Activated CD4-positive, alpha-beta T cell treated with anti-CD3 and anti-CD28 coated beads for 36 hours (primary cell): ENCODE measurements at places on chromosomes 5 and 9. TPM values are rescaled to one million over a fixed set of nuclear protein-coding genes. Genes with fewer than 3 reads are reported as not detected.

Gene GDNF
- not detected for total RNA-seq

DNA sequence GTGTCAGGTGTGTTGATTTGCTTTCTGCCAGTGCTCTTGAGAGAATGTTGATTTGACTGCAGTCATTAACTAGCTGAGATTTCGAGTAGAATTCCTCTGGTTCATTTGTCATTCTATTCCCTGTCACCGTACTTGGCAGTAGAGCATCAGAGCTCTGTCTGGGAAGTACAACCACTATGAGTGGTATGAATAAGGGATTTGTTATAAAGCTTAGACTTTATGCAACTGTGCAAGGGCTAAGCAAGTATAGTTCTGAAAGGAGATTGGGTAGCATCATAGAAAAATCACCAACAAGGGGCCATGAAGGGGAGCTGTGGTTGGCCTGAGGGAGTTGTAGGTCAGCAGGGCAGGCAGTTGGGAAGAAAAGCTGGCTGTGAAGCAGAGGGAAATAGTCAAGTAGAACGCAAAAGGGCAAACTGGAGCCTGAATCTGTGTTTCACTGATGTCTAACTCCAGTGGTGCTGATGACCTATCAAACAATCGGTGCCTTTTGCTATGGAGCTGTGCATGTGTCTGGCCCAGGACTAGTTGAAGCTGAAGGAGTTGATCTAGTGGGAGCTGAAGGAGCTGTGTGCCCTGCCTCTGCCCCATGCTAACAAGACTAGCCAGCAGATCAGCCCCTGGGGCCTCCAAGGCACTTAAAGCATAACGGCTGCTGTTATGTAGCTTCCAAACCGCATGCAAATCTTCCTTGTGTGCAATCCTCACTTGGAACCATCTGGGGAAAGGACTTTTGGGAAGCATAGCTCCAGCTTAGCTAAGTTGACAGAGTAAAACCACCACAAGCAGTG, 110.0 kb downstream of the SLC28A3 start:
- peaks cover 3% of the 10 kb centered on the region for H3K27me3 ChIP-seq
- H3K27ac ChIP-seq: no peak overlapping the region
- no peak for DNase-seq
- H3K4me3 ChIP-seq: no peak overlapping the region
- no peaks in the 10 kb centered on the region for H3K4me1 ChIP-seq

DNA sequence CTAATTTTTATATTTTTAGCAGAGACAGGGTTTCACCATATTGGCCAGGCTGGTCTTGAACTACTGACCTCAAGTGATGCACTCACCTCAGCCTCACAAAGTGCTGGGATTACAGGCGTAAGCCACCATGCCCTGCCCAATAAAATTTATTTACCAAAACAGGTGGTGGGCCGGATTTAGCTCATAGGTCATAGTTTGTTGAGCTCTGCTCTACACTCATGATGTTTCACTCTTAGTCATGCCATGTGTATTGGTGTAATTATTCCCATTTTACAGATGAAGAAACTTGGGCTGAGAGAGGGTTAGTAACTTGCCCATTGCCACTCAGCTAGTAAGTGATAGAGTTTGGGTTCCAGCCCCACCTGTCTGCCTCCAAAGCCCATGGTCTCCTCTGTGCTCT, 93.1 kb upstream of the WWC1 start:
- no peak for DNase-seq
- peaks cover 11% of the 10 kb centered on the region for H3K27me3 ChIP-seq
- no peaks in the 10 kb centered on the region for H3K36me3 ChIP-seq
- no peaks in the 10 kb centered on the region for H3K4me1 ChIP-seq

- no peak for DNase-seq
- no peaks in the 10 kb centered on the region for H3K4me1 ChIP-seq
- H3K36me3 ChIP-seq: no peaks in the 10 kb centered on the region
- peaks cover 8% of the 10 kb centered on the region for H3K27me3 ChIP-seq
- no peak overlapping the region for H3K27ac ChIP-seq
- no peak overlapping the region for H3K4me3 ChIP-seq
These were observed 24.6 kb downstream of the NDUFA8 start for GRCh38 chr9:122134822-122135528.

- H3K4me3 ChIP-seq: no peak overlapping the region
- H3K27ac ChIP-seq: no peak overlapping the region
- H3K36me3 ChIP-seq: no peaks in the 10 kb centered on the region
- no peaks in the 10 kb centered on the region for H3K4me1 ChIP-seq
- peaks cover 12% of the 10 kb centered on the region for H3K27me3 ChIP-seq
- no peak for DNase-seq
These were observed 36.9 kb downstream of the SPOCK1 start for GRCh38 chr5:137462265-137462590.

GRCh38 chr5:179378441-179379271, 33.4 kb upstream of the ADAMTS2 start:
- H3K36me3 ChIP-seq: no peaks in the 10 kb centered on the region
- DNase-seq: no peak
- no peak overlapping the region for H3K4me3 ChIP-seq
- H3K27ac ChIP-seq: no peak overlapping the region
